GM20000 (cell line): ENCODE measurements at places on chromosomes 4 and X.

GRCh38 chr4:187176261-187176910 is 452.7 kb upstream of the FAT1 start:
- no peak for DNase-seq

- no peak for DNase-seq
These were observed 258.5 kb upstream of the SLIT2 start for GRCh38 chr4:19993242-19993641.

- no peak for DNase-seq
These were observed 88.7 kb downstream of the DCTD start for GRCh38 chr4:182828360-182829025.

- no peak for DNase-seq
These were observed 84.3 kb downstream of the NBDY start for GRCh38 chrX:56813318-56813837.

- no peak for DNase-seq
These were observed 35.1 kb upstream of the CYP2U1 start for GRCh38 chr4:107896158-107896645.

DNA sequence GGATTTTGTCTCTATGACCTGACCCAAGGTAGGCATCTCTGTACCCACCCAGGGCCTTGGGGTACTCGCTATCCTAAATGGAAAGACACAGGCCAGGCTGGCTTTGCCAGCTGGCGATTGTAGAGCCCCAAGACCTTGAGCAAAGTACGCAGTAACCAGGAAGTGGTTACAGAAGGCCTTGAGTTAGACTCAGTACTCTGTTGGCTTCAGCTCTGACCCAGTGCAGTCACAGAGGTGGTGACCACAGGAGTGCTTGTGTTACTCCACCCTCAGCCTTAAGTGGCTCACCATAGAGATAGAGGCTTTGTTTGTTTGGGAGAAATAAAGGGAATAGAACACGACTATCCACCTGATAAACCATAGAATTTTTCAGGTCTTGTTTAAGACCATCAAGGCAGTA is 880.5 kb upstream of the POU3F4 start:
- DNase-seq = no peak

DNA sequence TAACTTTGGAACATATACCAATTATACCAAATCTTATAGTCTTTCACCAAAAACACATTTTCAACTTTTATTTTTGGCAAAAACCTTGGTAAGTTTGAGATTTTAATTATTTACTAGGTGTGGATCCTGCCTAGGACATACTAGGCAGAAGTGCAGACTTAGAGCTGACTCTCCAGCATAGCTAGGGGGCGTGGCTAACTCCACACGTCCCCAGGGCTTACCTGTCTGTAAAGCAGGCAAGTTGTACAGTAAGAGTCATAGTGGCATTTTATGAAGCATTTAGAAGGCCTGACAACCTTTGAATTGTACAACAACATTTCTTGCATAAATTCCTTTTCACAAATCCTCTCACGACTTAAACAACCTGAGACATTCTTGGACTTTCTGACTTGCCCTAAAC is 19.2 kb upstream of the GRPEL1 start:
- DNase-seq = no peak

GRCh38 chrX:65596270-65597034 is 61.9 kb upstream of the LAS1L start:
- peak; percentile 43 for DNase-seq

DNA sequence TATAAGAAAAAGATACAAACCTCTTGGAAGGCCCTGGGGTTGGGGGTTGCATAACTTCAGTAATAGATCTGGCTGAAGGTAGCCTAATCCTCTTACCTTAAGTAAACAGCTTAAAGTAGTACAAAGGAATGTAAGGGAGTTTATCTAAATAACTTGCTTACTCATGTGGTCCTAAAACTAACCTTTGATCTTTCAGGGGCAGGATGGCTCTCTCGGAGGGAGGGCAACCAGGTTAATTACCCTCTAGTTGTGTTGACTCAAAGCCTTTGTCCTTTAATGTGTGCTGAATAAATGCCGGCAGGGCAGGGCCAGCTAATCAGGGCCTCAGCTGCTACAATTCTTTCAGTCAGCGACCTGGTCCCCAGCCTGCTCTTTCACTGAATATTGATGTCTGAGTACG is 822.0 kb upstream of the SLIT2 start:
- no peak for DNase-seq

DNA sequence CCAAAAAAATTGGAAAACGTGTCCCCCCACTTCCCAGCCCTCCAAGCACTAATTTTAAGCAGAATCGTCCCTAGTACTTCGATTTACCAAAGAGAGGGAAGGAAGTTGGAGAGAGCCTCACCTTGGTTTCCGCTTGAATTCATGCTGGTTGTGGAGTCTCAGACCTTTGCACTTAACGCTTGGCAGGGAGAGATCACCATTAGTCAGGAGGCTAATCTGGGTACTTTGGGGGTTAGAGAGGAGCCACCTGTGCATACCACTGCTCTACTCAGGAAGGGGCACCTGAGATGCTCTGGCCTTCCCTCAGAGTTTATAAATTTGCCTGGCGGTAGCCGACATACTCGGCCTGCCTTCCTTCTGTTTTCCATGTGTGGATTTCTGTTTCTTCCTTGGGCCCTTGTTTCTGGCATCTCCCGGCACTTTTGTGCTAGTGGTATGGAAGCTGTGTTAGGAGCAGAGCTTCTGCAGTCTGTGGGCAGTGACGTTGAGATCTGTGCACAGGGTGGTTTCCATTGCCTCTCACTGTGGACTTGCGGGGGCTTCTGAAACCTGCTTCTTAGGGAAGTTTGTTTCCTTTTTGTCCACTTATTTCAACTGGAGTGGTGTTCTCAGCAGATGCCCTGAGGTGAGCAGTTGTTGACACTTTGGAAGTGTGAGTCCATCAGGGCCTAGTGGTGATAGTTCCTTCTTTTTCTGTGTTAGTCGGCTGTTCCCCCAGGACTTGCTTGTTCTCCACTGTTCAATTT is 104.2 kb downstream of the TMEM131L start:
- DNase-seq = peak; percentile 23

DNA sequence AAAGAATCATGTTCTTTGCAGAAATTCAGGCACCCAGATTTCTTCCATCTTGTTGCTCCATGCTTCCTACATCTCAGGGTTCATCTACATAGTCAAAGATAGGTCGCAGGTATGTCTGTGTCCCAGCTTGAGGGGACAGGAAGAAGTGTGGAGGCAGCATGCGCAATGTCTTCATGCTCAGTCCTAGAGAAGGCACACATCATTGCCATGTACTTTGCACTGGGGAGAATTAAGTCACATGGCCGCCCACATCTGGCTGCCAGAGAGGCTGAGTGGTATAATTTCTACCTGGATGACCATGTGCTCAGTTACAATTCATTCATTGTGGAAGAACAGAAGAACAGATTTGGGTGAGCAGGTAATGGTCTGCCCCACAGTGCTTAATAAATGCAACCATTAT is 54.1 kb downstream of the GAB1 start:
- DNase-seq = no peak

DNA sequence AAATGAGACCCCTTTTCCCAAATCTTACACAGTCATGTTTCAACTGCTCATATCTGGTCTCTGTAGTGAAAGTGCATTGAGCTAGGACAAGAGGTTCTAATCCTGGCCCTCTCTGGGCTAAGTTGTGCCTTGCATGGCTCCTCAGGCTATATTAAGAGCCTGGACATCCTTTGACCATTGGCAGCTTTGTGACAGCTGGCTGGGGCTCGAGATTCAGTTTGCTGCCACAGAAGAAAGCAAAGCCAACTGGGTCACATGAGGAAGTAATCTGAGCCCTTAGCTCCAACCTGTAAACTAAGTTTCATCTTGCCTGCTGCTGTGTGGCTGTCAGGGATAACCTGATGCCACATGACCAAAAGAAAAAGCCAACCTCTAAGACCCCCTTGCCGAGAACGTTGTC is 51.8 kb upstream of the JADE1 start:
- no peak for DNase-seq

DNA sequence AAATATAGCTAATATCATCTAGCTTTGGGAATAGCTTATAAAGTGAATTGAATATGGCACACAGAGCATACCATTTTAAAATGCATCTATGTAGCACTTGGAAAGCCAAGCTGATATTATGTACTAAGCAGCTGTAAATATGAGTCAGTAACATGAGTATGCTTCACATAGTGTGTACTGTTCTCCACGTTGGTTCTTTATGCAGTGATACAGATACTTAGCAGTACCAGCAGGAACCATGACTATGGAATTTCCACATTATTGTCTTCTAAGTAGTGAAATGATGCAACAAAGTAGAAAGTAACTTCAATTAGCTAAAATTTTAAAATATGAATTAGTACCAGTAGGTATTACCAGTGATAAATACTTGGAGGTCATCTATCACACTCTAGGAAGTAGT is 320.1 kb downstream of the BMPR1B start:
- no peak for DNase-seq

GRCh38 chr4:53011259-53011905 is 149.3 kb downstream of the RASL11B start:
- no peak for DNase-seq

DNA sequence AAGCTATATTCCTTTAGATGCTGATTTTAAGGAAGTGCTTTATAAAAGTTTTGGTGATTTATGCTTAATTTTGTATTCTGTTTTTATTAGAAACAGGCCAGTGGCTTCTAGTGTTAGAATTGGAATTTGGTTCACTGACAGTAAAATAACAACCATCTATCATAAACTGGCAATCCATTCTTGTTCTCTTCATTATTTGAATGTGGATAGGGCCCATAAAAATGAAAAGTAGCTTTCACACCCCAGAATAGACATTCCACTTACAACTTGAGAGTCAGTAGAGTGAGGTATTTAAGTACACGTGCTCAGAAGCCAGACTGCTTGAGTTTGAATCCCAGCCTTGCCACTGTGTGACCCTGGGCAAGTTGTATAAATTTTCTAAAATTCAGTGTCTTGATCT is 232.4 kb upstream of the CTSO start:
- DNase-seq = no peak

DNA sequence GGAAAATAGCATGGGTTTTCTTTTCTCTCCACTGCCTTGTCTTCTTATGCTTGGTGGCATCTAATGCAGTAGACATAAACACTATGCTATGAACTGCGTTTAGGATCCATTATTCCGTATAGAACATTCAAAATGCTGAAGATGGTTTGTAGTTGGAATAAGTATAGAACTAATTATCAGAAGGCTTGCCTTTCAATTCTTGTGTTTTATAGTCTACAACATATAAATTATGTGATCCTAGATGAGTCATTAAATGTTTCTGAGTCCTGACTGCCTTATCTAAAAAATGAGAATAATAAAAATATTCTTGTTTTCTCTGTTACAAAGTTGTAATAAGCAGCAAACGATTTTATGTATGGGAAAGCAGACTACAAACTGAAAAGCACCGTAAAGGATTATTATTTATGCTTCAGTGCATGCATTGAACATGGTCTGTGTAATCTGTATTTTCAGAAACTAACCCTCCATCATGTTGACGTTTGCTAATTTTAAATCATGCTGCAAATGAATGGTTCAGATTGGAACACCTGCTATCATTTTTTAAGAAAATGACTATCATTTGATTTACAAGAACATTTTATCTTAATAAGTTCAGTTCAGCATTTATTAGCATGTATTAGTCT is 335.9 kb upstream of the AADAT start:
- no peak for DNase-seq

DNA sequence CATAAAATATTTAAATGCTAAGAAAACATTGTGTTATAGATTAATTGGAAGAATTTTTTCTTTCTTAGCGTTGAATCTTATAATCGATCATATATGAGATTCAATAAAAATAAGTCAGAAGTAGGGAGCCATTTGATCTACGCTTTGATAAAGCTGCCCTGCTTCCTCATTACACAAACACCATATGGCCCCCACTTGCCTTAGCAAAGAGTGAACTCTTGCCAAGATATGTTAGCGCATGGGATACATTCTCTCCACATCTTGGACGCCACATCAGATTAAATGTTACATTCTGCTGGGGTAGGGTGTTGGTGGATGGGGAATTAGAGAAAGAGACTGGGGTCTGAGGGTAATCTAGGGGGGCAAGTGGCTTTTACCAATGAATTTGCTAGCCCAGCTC is 207.7 kb upstream of the MID1 start:
- no peak for DNase-seq

DNA sequence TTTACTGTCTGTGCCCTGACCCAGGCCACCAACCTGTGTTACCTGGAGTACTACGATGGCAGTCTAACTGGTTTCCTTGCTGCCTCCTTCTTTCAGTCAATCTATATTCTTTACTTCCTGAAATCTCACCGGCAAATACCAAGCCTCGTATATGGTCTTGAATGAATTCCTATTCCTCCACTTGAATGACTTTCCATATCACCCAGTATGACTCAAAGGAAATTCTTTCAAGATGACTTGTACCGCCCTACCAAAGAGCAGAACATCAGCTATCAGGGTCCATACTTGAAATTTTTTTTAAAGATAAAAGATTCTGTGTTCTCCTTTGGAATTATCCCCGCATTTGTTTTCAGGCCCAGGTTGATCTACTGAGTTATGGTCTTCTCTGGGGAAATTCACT is 378.0 kb downstream of the AFF2 start:
- no peak for DNase-seq
